Vagina (tissue), 2 donors: ENCODE measurements at places on chromosomes 4 and X.

- no peak for DNase-seq
- H3K36me3 ChIP-seq, result no peaks in the 10 kb centered on the region
- H3K4me1 ChIP-seq, result no peaks in the 10 kb centered on the region
- H3K4me3 ChIP-seq, result no peak overlapping the region
Observed at GRCh38 chr4:21327976-21328700, 620.4 kb downstream of the KCNIP4 start.

DNA sequence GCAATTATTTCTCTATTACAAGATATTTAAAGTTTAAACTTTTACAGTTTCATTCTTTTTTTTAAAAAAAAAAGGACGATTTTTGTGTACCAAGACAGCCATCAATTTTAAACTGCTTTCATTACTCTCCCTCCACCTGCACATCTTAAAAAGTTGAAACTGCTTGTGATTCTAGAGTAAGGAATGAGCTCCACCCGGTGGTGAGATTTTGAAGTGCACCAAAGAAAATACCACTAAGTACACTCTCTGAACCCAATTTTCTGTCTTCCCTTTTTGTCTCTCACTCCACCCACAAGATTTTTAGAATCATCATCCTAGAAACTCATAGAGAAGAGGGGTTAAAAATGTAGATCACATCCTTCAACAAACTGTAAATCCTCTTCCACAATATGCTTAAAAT lies 91.3 kb upstream of the WDR44 start:
- H3K27ac ChIP-seq, result no peak overlapping the region
- no peaks in the 10 kb centered on the region for H3K4me1 ChIP-seq
- H3K27me3 ChIP-seq, result no peaks in the 10 kb centered on the region
- no peak for DNase-seq
- no peaks in the 10 kb centered on the region for H3K36me3 ChIP-seq
- no peak overlapping the region for H3K4me3 ChIP-seq

DNA sequence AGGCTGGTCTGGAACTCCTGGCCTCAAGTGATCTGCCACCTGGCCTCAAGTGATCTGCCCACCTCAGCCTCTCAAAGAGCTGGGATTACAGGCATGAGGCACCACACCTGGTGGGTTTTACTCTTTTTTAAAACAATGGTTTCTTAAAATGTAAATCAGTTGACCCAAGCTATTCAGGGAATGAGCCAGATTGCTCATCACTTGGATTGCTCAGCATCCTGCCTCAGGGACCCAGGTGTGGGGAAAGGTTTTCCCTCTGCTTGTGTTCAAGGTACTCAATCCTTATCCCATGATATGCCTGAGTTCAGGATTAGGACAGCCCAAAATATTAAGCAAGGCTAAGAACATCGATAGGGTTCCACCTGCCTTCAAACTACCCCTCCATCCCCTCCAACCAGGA lies 67.4 kb downstream of the CHRNA9 start:
- no peaks in the 10 kb centered on the region for H3K36me3 ChIP-seq
- H3K4me3 ChIP-seq, result no peak overlapping the region
- H3K27me3 ChIP-seq, result no peaks in the 10 kb centered on the region
- peaks cover 7% of the 10 kb centered on the region for H3K4me1 ChIP-seq
- no peak overlapping the region for H3K27ac ChIP-seq

DNA sequence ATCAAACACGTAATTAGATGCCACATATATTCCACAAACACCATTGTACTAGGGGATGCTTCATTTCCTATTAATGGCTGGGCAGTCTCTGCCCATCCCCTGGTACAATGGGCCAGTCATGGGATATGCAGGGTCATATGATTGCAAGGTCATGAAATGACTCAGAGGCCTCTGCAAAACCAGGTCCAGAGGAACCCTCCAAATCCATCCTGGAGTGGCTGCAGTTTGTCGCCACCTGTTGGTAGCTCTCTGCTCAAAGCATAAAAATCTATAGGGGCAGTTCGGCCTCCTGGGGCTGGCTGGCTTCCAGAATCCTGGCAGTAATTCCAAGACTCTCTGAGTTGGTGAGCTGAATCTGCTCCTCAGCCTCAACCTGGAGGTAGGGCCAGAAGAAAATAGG lies 22.9 kb upstream of the PUDP start:
- H3K4me3 ChIP-seq, result no peak overlapping the region
- no peak overlapping the region for H3K27ac ChIP-seq
- no peak for DNase-seq
- H3K27me3 ChIP-seq, result no peaks in the 10 kb centered on the region

- H3K36me3 ChIP-seq, result no peaks in the 10 kb centered on the region
- no peak overlapping the region for H3K4me3 ChIP-seq
- DNase-seq, result no peak
- peaks cover 44% of the 10 kb centered on the region for H3K4me1 ChIP-seq
- peak overlapping the region; percentile 82 for H3K27ac ChIP-seq
- H3K27me3 ChIP-seq, result no peaks in the 10 kb centered on the region
Observed at GRCh38 chr4:57104706-57105560, 5.3 kb downstream of the IGFBP7 start.

DNA sequence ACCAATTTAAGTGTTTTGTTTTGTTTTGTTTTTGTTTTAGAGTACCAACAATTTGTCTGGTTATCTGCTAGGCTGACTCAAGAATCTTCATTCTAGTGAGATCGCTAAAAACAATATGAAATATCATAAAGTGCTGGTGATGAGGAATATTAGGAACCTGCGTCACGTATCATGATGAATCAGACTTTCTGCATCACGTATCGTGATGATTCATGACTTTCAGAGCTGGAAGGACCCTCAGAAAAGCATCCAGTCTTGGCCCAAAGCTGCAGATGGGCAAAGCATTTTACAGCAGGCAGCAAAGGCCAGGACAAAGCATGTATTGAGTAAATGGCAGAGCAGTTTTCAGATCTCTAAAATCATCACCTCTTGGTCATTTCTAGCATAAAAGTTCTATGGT lies 278.0 kb upstream of the BOD1L1 start:
- H3K4me3 ChIP-seq, result no peak overlapping the region
- H3K4me1 ChIP-seq, result no peaks in the 10 kb centered on the region
- H3K27ac ChIP-seq, result no peak overlapping the region
- DNase-seq, result no peak
- no peaks in the 10 kb centered on the region for H3K27me3 ChIP-seq
- no peaks in the 10 kb centered on the region for H3K36me3 ChIP-seq

GRCh38 chr4:85431156-85431555 lies 43.8 kb upstream of the ARHGAP24 start:
- no peak overlapping the region for H3K27ac ChIP-seq
- no peaks in the 10 kb centered on the region for H3K4me1 ChIP-seq
- DNase-seq, result no peak
- no peak overlapping the region for H3K4me3 ChIP-seq
- no peaks in the 10 kb centered on the region for H3K27me3 ChIP-seq

DNA sequence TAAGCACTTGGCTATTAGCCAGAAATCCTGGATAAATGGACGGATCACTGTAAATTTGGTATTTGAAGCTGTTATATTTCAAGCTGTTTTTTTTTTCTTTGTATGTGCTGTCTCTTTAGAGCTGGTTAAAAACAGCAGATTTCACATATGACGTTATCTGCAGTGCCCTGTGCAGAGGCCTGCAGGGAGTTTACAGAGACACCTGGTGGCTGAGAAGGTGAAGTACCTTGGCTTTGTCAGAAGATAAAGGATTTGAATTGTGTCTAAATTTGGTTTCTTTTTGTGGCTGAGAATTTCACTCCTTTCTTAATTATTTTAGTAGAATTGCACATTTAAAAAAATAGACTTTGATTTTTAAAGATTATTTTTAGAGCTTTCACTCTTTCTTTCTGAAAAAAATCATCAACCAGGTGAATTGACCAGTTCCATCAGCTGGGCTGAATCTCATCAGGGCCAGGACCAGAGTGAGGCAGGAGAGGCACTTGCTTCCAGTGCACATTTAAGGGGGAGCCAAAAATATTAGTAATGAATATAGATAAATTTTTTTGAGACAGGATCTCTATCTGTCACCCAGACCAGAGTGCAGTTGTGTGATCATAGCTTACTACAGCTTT lies 9.6 kb upstream of the CHRNA9 start:
- H3K4me3 ChIP-seq, result no peak overlapping the region
- peak overlapping the region; percentile 7 for H3K27ac ChIP-seq
- peaks cover 21% of the 10 kb centered on the region for H3K4me1 ChIP-seq
- no peaks in the 10 kb centered on the region for H3K27me3 ChIP-seq
- no peak for DNase-seq

DNA sequence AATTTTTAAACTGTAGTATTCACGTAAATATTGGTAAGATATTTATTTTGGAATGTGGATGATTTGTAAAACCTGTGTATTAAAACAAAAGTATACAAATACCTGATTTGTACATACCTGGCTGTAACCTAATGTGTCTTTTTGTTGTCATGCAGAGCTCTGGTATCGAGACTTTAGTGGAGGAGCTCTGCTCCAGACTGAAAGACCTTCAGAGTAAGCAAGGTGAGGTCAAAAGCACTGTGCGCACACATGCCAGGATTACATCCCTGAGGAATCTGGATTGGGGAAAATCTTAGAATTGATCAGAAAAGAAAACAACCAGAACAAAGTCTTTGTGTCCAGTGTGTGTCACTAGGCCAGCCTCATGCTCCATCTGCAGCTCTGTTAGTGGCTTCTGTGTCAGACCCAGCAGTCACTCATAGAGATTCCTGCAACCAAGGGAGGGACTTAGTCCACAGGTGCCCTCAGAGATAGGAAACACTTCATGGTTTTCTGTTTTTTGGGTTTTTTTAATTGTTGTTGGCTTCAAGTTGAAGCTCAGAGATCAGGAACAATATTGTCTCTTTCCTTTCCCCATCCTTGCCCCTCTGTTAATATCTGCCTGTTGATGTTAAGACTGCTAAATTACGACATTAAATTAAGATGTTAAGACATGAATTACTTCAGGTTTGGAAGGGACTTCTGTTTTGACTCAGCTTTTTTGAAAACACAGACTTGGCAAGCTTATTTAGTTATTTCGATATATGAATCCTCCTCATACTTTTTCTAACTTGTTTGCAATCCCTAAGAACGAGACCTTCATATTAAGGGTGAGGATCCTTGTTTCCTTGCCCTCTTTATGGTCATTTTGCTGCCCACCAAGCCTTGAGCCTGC lies 52.4 kb upstream of the TBC1D14 start:
- DNase-seq, result no peak
- H3K27ac ChIP-seq, result no peak overlapping the region
- H3K4me3 ChIP-seq, result no peak overlapping the region
- H3K36me3 ChIP-seq, result no peaks in the 10 kb centered on the region
- no peaks in the 10 kb centered on the region for H3K27me3 ChIP-seq
